SK-N-SH (cell line): ENCODE measurements at places on chromosomes 5 and 9. TPM values are rescaled to one million over a fixed set of nuclear protein-coding genes. Genes with fewer than 3 reads are reported as not detected.

DNA sequence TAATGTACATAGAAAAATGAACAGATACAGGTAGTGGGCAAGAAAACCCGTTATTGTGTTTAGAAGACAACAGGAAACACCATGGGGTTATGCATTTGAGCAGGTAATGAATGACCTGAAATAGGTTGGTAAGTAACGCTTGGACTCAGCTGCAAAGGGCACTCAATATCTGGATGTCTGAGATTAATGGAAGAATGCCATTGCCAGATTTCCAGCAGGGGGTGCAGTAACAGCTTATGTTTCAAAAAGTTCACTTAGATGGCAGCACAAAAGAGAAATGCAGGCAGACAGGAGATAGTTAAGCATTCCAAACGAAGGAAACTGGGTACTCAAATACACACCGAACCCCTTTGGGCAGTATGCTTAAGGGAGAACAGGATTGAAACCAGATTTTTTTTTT lies 285.5 kb upstream of the VLDLR start:
- no peak for DNase-seq

Gene FUT7
- polyA plus RNA-seq, result not detected in 2 replicates

Gene GPR21
- polyA plus RNA-seq, result not detected in 2 replicates

GRCh38 chr5:1187950-1188334 lies 13.5 kb upstream of the SLC6A19 start:
- no peak for DNase-seq

Gene VCAN
- polyA plus RNA-seq, result 142 and 147 TPM in 2 replicates
